ENCODE measurements at places on chromosomes 1 and 21.

DNA sequence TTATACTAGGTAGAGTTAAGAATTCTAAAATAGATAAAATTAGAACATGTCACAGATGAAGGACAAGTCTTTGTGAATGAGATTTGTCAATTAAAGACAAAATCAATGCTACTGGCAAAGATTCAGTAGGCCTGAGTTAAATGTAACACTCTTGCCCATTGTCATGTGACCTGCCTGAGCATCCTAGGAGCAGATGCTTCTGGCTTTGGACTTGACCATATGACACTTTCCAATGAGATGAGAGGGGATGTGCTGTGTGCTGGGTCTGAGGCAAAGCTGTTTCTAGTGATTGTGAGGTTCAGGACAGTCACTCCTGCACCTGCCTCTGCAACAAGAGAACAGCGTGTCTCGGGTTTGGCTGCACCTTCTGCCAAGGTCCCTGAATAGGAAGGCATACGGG, 144.9 kb downstream of the HIVEP3 start:
- DNase-seq, result no peak
- H3K4me3 ChIP-seq, result no peak overlapping the region
- no peaks in the 10 kb centered on the region for H3K36me3 ChIP-seq
- H3K27ac ChIP-seq, result no peak overlapping the region
- no peaks in the 10 kb centered on the region for H3K27me3 ChIP-seq

DNA sequence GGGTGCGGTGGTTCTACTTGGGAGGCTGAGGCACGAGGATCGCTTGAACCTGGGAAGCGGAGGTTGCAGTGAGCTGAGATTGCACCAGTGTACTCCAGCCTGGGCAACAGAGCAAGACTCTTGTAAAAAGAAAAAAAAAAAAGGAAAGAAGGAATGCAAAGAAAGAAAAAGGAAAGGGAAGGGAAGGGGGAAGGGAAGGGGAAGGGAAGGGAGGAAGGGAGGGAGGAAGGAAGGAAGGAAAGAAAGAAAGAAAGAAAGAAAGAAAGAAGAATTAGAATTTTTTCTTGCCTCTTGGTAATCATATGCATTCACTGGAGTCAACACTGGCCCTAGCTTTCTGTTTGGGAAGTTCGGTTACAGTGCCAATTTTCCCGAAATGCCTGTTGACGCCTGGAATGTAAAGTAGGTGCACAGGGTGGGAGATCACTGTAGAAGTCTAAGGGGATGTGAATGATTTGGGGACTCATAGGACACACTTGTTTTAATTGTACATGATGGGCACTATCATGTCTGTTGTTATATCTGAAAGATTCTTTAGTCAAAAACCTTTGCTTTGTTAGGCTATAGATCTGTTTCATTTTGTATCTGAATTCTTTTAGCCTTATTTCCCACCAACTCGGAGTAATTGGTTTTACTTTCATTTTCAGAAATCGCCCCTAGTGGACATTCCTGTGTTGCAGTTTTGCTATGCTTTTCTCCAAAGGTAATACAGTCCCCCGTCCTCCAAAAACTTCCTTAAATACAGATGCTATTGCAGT, 59.8 kb upstream of the MORC3 start:
- H3K36me3 ChIP-seq, result peaks cover 15% of the 10 kb centered on the region
- peaks cover 12% of the 10 kb centered on the region for H3K4me1 ChIP-seq
- no peak for DNase-seq
- H3K27ac ChIP-seq, result peak overlapping the region; percentile 85
- no peaks in the 10 kb centered on the region for H3K27me3 ChIP-seq
- H3K4me3 ChIP-seq, result peak overlapping the region; percentile 76

DNA sequence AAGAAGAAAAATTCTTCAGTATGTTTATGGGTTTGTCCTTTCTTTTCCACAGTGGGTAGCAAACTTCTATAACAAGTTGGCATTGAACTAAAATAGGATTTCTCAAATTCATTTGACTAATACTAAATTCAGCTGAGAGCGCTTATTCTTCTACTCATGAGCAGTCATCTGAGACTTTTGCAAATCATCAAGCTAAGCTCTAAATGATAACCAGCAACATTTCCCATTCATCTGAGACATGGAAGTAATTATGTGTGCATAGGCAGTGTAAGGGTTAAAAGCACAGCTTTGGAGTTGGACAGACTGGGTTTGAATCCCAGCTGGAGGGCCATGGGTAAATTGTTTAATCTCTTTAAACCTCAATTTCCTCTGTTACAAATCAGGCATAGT, 18.3 kb upstream of the CNR2 start:
- H3K27ac ChIP-seq, result no peak overlapping the region
- DNase-seq, result no peak
- H3K36me3 ChIP-seq, result peaks cover 3% of the 10 kb centered on the region
- H3K4me3 ChIP-seq, result no peak overlapping the region
- H3K4me1 ChIP-seq, result no peaks in the 10 kb centered on the region

DNA sequence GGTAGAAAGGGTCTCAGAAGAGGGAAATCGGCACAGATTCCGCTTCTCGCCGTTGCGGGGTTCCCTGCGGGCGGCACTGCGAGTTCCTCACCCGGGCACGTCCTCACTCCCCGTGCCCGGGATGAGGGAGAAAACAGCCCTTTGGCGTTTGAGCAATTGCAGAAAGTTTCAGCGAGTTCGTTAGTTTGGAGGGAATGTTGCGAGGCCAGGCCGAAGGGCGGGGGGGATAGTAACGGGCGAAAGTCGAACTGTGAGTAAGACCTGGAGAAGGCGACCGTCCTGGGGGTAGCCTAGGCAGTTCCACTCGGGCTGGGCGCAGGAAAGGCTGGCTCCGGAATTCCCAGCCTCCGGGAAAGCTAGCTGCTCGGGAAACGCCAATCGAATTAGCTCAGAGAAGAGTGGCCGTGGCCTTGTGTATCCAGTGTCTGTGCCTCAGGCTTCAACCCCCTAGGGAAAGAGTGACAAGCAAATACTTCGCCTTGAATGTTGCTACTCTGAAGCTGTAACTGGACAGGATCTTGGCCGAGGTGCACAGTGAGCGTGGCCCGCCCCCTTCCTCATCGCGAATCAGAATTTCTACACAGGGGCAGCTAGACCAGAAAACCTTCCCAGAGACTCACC, 787 bp downstream of the PTGFR start:
- no peaks in the 10 kb centered on the region for H3K4me1 ChIP-seq
- H3K36me3 ChIP-seq, result no peaks in the 10 kb centered on the region
- H3K4me3 ChIP-seq, result no peak overlapping the region
- peaks cover 29% of the 10 kb centered on the region for H3K27me3 ChIP-seq

- no peak overlapping the region for H3K27ac ChIP-seq
- H3K4me1 ChIP-seq, result no peaks in the 10 kb centered on the region
- H3K4me3 ChIP-seq, result no peak overlapping the region
- no peaks in the 10 kb centered on the region for H3K36me3 ChIP-seq
- DNase-seq, result no peak
Measured at GRCh38 chr21:24204641-24205040, 1402.6 kb downstream of the MRPL39 start.

- H3K27me3 ChIP-seq, result no peaks in the 10 kb centered on the region
- H3K4me1 ChIP-seq, result no peaks in the 10 kb centered on the region
- no peak for DNase-seq
- H3K4me3 ChIP-seq, result no peak overlapping the region
Measured at GRCh38 chr1:209912306-209912705, 25.7 kb upstream of the SYT14 start.

DNA sequence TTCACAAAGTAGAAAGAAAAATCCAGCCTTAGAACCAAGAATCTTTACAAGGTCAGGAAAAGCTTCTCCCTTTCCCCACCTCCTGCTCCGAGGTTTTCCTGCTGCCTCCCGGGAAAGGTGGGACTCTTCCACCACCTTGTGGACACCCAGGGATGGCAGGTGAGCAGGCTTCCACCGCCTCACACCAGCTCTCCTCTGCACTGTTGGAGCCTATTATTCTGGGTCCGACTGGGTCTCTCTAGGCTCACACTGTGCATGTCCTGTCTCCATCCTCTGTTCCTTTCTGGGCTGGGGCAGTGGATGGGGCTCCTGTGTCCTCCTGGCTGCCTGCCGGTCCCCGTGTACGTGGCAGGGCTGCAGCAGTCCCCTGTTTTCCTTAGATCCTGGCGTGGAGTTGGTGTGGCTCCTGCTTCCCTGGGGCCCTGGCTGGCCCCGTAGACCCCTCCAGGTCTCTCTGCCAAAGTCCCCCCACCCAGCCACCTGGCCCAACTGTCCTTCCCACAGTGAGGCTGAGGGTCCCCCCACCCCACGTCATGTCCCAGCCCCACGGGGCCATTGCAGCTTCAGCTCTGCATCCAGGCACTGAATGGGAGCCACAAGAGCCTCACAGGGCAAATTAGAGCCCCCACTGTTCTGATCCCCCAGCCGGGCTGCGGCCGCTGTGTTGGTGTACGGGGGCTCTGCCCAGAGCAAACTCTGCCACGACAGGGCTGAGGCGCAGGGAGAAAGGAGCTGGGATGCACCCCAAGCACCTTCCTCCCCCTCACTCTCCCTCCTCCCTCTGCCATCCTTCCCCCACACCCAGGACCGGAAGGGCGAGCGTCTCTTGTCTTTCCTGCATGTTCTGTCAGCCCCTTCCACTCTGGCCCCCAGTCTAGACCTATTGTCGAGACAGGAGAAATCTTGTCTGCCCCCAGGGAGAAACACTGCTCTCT, 3.3 kb upstream of the SLC45A1 start:
- peaks cover 9% of the 10 kb centered on the region for H3K36me3 ChIP-seq
- H3K4me3 ChIP-seq, result no peak overlapping the region
- peaks cover 27% of the 10 kb centered on the region for H3K27me3 ChIP-seq
- H3K27ac ChIP-seq, result no peak overlapping the region
- peaks cover 23% of the 10 kb centered on the region for H3K4me1 ChIP-seq
- no peak for DNase-seq

DNA sequence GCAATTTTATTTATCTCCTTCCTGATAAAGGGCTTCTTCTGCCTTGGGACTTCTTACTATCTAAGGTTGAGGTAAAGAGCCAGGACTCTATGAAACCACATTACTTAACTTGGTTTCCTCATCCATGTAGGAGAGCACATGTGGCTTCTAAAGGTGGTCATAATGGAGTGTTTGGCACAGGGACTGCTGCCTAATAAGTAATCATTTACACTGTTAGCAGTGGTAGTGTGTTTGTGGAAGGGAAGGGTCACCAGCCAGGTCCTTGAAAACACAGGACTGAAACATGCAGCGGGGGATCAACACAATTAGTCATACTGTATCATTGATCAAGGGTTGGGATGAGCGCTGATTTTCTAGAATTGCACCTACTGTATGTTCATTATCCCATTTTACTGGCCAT, 59.6 kb downstream of the UCK2 start:
- H3K4me1 ChIP-seq, result no peaks in the 10 kb centered on the region
- no peaks in the 10 kb centered on the region for H3K27me3 ChIP-seq
- DNase-seq, result no peak
- no peaks in the 10 kb centered on the region for H3K36me3 ChIP-seq
- H3K27ac ChIP-seq, result no peak overlapping the region

- no peak for DNase-seq
- H3K36me3 ChIP-seq, result peaks cover 2% of the 10 kb centered on the region
- H3K27ac ChIP-seq, result no peak overlapping the region
- no peaks in the 10 kb centered on the region for H3K27me3 ChIP-seq
Measured at GRCh38 chr1:77538956-77539518, 143.4 kb downstream of the ZZZ3 start.

GRCh38 chr1:82830690-82831380, 1030.1 kb downstream of the ADGRL2 start:
- no peak for DNase-seq
- no peaks in the 10 kb centered on the region for H3K36me3 ChIP-seq
- no peaks in the 10 kb centered on the region for H3K4me1 ChIP-seq
- H3K4me3 ChIP-seq, result no peak overlapping the region
- H3K27ac ChIP-seq, result no peak overlapping the region

DNA sequence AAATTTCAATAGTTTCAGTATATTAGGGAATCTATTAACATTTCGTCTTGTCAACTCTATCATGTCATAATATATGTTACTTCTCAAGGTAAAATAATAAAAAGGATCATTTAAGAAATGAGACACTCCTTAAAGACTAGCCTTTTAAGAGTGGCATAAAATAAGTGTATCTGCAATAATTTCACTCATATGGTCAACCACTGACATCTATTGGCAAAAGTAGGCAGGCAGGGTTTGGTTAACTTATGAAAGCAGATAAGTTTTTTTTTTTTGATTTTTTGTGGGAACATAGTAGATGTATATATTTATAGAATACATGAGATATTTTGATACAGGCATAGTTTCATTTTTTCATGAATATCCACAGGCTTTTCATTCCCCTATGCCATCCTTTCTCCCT, 5.5 kb upstream of the RGS21 start:
- DNase-seq, result no peak
- no peaks in the 10 kb centered on the region for H3K36me3 ChIP-seq
- H3K4me1 ChIP-seq, result no peaks in the 10 kb centered on the region

- H3K27me3 ChIP-seq, result peaks cover 4% of the 10 kb centered on the region
- H3K36me3 ChIP-seq, result no peaks in the 10 kb centered on the region
- no peak overlapping the region for H3K4me3 ChIP-seq
- DNase-seq, result no peak
Measured at GRCh38 chr1:178634445-178634844, 90.6 kb upstream of the RALGPS2 start.

GRCh38 chr1:6507461-6507911, 16.0 kb upstream of the PLEKHG5 start:
- H3K4me3 ChIP-seq, result no peak overlapping the region
- H3K36me3 ChIP-seq, result no peaks in the 10 kb centered on the region
- DNase-seq, result no peak
- no peaks in the 10 kb centered on the region for H3K4me1 ChIP-seq

DNA sequence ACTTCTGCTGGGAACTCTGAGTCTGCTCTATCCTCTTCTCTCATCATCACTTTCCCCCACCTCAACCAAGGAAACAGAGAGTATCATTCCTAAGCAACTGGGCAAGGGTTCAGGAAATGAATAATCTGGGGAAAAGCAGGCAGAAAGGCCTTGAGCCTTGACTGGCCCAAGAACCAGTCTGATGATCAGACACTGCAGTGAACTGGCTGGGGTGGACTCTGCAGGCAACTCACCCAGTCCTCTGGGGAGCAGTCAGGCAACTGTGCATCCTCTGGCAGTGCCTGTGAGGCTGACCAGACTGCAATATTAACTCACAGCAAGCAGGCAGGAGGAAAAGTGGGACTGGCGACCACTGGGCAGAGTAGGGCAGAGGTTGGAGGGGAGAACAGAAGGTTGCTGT, 991 bp downstream of the ANKRD35 start:
- H3K4me3 ChIP-seq, result peak overlapping the region; percentile 69
- no peak overlapping the region for H3K27ac ChIP-seq
- peaks cover 31% of the 10 kb centered on the region for H3K27me3 ChIP-seq
- DNase-seq, result no peak
- H3K4me1 ChIP-seq, result peaks cover 12% of the 10 kb centered on the region

DNA sequence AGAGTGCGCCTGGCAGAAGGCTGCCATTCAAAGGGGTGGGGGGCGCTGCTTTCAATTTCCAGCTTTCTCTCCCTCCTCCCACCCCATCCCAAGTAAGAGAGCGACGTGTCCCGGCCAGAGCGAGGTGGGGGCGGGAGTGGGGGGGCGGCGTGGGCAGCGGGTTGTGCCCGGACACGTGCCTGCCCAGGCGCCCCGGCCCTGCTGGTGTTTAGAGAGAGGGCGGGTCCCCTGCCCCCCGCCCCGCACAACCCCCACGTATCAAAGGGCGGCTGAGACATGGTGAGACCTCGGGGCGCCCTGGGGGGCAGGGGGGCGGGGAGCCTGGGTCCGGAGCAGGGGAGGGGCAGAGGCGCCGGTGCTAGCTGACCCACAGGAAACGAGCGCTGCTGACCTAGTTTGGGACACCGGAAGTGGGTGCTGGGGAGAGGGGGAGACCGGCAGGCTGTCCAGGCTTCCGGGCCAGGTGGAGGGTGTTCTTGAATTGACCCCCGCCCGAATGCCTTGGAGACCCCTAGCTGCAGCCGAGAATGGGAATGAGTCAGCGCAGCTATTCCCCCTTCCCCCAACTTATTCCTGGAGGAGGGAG, 1.3 kb downstream of the ZBTB7B start:
- H3K4me3 ChIP-seq, result peak overlapping the region; percentile 94
- H3K36me3 ChIP-seq, result peaks cover 10% of the 10 kb centered on the region
- no peaks in the 10 kb centered on the region for H3K27me3 ChIP-seq
- DNase-seq, result no peak
- H3K4me1 ChIP-seq, result peaks cover 62% of the 10 kb centered on the region

Data from central memory CD8-positive, alpha-beta T cell (primary cell).